ENCODE measurements at places on chromosomes 5 and 9.
A peak's percentile ranks its signal among the peaks of the same experiment; 100 is the strongest.

DNA sequence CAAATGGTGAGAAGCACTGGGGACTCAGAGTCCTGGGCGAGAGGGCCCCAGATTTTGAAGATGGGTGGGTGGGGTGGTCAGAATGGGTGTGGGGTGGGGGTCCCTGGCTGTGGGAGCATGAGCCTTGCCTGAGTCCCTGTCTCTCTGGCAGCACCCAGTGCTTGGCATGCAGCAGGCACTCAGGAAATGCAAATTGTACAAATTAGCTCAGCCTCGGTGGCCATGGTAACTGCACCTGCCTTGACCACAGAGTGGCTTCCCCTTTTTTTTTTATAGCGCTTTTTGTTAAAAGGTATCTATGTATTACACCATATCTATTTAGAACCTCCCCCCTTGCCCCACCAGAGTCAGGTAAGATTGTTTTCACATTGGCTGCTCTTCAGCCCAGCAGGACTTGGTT is 19.2 kb upstream of the PITX1 start:
- DNase-seq = no peak

DNA sequence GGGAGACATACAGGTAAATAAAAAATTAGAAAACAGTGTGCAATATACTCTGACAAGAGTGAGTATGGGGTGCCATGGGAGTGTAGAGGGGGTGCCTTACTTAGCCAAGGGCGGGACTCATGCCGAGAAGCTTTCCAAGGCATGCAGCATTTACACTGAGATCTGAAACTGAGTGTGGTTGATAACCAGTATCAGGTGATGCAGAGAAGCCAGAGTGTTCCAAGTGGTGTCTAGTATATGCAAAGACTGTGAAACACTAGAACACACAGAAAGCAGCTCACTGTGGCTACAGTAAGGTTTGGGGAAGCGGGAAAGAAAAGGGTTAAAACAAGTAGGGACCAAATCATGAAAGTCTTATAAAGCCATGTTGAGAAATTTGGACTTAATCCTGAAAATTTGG is 30.5 kb upstream of the ERBIN start:
- no peak for DNase-seq

DNA sequence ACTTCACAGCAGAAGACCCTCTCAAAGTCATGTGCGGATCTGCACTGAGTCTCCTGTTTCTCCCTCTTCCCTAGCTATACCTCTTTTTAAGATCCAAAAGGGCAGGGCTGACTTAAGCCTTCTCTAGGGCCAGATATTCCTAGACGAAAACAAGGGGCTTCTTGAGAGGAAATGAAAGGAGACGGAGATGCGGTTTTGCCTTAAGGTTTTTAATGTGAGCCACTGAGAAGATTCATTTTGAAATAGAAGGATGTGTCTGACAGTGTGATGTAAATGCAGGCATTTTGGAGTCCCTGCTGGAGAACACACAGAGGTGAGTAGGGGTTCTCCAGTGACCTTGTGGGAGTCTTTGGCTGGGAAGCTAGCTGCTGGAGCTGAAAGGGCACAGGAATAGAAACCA is 15.6 kb upstream of the IL12B start:
- no peak for DNase-seq

GRCh38 chr5:65172486-65173129 is 309.1 kb downstream of the ADAMTS6 start:
- DNase-seq = peak; percentile 28

GRCh38 chr9:35488566-35489312 is 1.2 kb upstream of the RUSC2 start:
- DNase-seq = no peak

DNA sequence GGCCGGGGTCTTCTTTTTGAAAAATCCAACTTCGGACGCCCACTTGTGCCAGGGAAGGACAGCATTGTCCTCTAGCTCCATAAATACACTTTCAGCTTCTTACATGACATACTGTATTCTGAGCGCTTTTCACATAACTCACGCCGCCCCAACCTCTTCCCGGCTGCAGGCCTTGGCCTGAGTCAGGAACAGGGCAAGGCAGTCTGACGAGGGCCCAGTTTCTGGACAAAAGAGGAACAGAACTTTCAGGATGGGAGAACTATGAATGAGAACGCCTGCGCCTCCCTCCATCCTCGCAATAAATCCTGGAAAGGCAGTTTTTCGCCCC is 650 bp downstream of the DCTN4 start:
- DNase-seq = no peak

DNA sequence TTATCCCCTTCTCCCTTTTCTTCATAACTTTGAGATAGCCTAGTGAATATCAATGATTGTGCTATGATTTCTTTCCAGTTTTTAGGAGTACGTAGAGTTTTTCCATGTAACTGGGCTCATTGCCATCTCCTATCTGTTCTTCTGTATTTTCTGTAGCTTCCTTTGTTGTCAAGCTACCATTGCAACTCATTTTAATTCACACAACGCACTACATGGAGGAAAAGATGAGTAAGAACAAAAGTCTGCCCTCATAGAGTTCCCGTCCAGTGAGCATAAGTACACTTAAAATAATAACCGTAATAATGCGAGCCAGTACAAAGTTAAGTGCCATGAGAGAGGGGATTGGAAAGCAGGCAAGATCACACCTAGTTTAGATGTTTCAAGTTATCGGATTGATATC is 177.7 kb downstream of the PAM start:
- DNase-seq = no peak

DNA sequence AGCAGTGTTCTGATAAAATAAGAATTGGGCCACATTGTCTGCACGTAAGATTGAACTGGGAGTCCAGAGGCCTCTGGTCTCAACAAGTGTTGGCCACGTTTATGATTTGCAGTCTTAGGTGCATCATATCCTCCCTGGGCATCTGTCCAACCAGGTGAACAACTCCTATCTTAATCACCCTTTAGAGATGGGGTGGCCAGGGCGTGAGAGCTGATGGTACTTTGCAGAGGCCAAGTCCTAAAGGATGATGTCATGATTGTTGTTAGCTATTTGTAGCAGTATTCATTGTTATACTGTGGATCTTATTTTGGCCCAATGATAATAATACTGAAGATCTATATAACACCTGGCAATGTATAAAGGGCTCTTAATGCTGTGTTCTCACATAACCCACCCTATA is 73.2 kb upstream of the RARS1 start:
- no peak for DNase-seq

DNA sequence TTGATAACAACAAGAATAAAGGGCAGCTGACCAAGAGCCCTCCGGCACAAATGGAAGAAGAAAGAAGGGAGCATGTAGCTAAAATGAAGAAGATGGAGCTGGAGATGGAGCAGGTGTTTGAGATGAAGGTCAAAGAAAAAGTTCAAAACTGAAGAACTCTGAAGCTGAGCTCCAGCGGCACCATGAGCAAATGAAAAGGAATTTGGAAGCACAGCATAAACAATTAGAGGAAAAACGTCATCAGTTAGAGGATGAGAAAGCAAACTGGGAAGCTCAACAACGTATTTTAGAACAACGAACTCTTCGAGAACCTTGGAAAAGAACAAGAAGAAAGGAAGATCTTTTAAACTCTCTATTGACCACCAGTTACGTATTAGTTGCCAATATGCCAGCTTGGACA is 100.9 kb downstream of the GABBR2 start:
- DNase-seq = no peak

GRCh38 chr5:180121826-180122413 is 50.4 kb upstream of the RNF130 start:
- DNase-seq = no peak

- no peak for DNase-seq
Observed at GRCh38 chr5:36276864-36277263, 24.8 kb downstream of the RANBP3L start.

- DNase-seq = no peak
Observed at GRCh38 chr9:75880618-75881017, 9.9 kb upstream of the PCSK5 start.

- DNase-seq = no peak
Observed at GRCh38 chr5:123814801-123815470, 303.0 kb downstream of the CSNK1G3 start.

DNA sequence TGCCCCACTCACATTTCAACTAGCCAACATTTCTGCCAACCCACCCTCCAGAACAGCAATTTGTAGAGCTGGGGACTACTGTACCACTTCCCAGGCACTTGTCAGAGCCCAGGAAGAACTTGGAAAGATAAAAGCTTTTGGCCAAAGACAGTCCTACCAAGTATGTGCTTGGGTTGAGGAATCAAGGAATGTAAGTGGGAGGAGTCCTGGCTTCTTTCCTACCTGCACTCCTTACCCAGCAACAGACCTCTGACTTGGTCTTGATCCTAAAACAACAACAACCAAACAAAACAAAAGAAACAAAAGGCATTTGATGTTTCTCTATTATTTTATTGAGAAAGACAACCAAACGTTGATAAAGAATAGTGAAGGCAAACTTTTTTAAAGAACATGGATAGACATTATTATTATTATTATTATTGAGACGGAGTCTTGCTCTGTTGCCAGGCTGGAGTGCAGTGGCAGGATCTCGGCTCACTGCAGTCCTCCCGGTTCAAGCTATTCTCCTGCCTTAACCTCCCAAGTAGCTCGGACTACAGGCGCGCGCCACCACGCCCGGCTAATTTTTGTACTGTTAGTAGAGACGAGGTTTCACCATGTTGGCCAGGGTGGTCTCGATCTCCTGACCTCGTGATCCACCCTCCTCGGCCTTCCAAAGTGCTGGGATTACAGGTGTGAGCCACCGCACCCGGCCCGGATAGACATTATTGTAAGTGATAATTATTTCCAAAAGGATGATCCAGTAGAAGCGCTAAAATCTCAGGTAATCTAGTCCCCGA is 33.5 kb downstream of the ANXA2R start:
- no peak for DNase-seq

DNA sequence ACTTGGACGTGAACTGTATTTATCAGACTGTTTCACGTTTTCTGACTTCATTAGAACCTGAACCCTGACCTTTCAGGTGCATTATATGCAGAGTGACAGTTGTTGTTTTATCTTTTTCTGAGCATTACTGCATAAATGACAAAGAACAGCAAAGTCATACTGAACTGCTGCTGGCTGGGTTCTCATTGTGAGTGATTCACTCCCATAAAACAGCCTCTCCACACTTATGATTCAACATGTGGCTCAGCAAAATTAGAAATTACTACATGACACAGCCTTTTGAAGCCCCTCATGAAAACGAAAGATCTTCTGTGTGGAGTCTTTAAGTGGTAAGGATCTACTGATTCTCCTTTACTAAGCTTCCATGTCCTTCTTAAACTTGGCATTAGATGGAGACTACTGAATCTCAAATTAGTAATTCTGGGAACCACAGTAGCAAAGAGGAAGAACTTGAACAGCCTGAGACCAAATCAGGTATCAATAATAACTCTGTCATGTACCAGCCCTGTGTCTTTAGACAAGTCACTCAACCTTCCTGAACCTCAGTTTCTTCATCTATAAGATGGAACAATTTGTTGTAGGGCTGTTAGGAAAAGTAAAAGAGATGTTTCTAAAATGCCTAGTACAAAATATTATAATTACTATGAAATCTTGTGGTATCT is 172.3 kb upstream of the GNA14 start:
- no peak for DNase-seq

- no peak for DNase-seq
Observed at GRCh38 chr5:37966291-37966690, 126.5 kb upstream of the GDNF start.

DNA sequence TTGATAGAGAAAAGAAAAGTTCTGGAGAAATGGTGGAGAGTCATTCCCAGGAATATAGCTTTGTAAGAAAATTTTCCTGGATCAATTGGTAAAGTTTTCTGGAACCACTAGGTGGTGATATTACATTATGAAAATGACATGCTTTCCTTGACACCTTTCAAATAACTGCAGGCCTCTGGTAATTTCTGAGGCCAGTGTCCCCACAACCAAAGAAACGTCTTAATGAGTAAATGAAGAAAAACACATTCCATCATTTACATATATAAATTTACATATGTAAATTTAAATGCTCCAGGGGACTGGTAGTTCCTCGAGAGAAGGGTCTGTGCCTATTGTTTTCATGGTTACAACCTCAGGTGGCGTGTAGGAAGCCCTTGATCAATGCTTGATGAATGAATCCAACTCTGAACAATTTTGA is 17.2 kb upstream of the RGS3 start:
- DNase-seq = no peak

DNA sequence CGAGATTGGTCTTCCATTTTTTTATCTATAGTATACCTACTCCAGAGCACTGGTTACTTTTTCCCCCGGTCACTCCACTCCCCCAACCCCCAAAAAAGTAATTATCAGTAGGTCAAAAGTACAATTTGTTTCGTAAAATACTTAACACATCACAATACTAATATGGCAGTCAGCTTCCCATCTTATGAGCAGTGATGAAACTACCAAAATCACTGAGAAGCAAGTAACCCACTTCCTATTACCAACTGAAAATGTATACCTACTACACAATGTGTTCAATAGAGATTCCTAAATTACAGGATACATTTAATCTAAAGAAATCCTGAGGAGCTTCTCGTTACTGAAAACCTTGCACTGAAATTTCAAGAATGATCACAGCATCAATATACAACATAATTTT is 1.9 kb downstream of the CERT1 start:
- DNase-seq = no peak

GRCh38 chr5:155471027-155471426 is 457.5 kb downstream of the KIF4B start:
- DNase-seq = no peak

GRCh38 chr9:74663439-74663838 is 166.3 kb downstream of the RORB start:
- DNase-seq = no peak

DNA sequence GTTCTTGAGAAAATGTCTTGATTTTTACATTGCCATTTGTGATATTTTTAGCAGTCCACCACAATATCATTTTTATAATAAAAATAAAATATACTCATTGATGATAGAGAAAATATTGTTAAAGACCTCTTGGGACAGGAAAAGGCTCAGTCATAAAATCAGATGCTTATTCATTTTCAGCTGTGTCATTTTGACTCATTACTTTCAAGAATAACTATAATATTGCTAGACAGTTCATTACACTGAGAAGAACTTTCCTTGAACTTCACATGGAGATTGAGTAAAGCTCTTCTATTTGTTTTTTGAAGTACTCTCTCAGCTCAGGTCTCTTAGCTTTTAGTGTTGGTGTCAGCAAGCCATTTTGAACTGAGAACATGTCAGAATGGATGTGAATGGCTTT is 8.5 kb upstream of the MEIKIN start:
- DNase-seq = no peak

GRCh38 chr5:136285096-136285855 is 80.1 kb downstream of the TRPC7 start:
- DNase-seq = no peak

- no peak for DNase-seq
Observed at GRCh38 chr9:97703437-97704344, 6.6 kb upstream of the XPA start.

GRCh38 chr9:134975253-134975652 is 57.5 kb upstream of the FCN1 start:
- no peak for DNase-seq

DNA sequence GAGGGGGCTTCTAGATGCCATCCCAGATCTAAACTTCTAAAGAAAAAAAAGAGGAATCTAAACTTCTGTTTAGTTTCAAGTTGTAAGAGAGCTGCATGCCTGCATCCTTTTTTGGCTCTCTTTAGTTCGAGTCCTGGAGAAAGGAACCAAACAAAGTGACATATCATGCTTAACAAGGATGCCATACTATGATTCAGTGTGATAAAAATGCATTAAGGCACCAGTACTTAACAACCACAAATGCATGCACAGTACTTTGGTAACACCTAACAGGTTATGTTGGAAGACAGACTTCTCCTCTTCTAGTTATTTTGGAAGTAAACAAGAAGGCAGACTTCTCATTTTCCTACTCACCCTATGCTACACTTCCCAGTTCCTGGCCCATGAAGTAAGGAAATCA is 27.3 kb downstream of the NME5 start:
- no peak for DNase-seq

- no peak for DNase-seq
Observed at GRCh38 chr5:35274839-35275509, 44.7 kb upstream of the PRLR start.
